ENCODE measurements at places on chromosomes 6 and 20.

DNA sequence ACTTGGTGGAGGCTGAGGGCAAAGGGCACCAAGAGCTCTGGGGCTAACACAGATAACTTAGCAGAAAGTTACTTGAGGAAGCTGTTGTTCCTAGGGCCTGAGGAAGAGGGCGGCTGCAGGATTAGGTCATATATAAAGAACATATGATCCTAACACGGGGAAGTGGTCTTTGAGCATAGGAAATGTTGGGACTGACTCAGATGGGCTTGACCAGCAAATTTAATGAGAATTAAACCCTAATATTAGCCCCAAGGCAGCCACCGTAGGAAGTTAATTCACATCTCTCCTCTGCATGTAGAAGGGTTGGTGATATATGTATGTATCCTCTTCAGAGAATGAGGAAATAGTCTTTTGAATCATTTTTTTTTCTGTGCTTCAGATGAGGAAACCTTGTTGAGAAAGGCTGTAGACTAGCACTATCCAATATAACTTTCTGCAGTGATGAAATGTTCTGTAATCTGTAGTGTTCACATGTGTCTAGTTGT, 9.2 kb upstream of the ZBTB9 start:
- DNase-seq, result no peak

DNA sequence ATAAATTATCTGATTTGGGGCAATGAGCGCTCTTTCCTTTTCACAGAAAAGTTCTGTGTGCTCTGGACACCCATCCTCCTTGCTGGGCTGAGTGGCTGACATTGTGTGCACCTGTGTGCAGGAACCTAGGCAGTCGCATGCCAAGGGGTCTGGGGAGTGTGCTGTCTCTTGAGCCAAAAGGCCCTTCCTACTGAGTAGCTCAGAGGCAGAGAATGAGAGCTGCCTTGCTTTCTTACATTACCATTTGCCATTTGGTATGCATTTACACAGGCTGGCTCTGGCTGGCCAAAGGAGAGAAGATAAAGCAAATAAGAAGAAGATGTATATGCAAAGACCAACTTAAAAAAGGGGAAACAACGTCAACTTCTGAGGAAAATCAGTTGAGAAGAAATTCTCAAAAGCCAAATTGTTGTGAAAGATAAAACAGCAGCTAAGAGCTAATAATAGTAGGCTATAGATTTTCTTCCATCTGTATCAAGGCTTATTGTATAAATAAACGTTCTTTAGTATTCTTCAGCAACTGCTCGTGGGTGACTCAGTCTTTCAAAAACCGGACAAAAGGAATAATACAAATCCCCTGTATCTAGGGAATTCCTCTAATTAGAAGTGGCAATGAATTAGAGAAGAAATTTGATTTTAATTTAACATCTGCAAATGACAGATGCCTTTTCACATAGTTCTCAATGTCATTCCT, 121.9 kb downstream of the INSM1 start:
- DNase-seq, result no peak

GRCh38 chr20:16243470-16243869, 329.8 kb downstream of the KIF16B start:
- no peak for DNase-seq

GRCh38 chr6:89887452-89888137, 6.7 kb upstream of the GJA10 start:
- no peak for DNase-seq

DNA sequence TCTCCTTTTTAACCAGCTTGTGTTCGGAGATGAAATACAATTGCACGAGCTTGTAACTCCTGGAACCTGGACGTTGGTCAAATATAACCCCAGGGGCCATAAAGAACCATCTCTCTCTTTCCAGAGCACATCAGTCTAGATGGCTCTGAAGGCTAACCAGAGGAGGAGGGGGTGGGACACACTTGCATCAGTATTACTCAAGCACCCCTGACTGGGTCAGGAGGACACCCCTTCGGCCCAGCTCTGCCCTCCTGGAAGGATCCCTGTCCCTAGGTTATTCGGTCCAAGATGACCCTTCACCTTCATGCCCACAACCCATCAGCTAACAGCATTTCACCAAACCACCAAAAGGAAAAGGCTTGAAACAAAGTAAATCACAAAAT, 67.1 kb downstream of the FYN start:
- DNase-seq, result no peak

DNA sequence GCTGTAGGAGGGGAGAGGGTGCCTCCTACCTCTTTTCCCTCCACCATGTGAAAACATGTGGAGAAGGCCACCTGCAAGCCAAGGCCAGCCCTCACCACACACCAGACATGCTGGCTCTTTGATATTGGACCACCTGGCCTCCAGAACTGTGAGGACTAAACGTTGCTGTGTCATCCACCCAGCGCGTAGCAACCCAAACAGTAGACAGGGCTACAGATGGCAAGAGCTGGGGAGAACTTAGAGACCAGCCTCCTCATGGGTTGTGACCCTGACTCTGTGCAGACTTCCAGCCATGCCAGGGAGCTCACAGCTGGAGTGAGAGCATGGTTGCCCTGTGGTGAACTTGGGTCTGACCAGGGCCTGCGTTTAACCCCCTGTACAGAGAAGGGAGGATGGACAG, 195.9 kb upstream of the CST7 start:
- DNase-seq, result no peak

DNA sequence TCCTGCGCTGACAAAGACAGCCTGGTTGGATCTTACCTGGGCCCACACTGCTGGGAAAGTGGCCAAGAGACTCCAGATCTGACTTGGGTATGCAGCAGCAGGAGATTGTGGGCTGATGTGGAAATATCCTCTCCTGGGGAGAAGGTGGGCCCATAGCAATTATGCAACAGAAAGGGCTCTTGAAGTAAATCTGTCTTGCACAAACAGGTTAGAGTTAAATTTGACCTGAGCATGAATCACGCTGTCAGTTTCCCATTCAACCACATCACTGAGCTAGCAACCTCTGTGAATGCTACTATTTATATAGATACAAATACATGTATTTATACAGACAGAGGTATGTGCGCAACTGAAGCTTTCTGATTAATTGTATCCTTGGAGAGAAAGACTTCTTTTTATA, 28.3 kb upstream of the PDYN start:
- no peak for DNase-seq

GRCh38 chr6:144294016-144294415, 8.9 kb downstream of the UTRN start:
- DNase-seq, result no peak

DNA sequence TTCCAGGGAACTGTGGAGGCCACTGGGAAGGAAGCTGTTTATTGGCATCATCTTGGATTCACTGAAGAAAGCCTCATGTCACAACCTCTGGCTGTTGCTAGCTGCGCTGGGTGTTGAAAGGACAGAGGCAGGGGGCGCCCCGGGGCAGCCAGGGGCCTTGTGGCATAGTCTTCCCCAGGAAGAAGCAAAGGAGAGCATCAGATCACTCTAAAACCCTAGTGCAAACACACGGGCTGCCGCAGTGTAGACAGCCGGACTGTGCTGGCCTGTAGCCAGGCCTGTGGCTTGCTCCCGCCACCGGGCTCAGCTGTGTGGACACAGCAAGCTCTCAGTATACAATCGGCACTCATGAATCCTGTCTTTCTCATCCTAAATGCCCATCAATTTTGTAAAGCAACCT, 23.8 kb upstream of the SMOC2 start:
- no peak for DNase-seq

GRCh38 chr6:52499681-52500236, 77.1 kb downstream of the TRAM2 start:
- no peak for DNase-seq

DNA sequence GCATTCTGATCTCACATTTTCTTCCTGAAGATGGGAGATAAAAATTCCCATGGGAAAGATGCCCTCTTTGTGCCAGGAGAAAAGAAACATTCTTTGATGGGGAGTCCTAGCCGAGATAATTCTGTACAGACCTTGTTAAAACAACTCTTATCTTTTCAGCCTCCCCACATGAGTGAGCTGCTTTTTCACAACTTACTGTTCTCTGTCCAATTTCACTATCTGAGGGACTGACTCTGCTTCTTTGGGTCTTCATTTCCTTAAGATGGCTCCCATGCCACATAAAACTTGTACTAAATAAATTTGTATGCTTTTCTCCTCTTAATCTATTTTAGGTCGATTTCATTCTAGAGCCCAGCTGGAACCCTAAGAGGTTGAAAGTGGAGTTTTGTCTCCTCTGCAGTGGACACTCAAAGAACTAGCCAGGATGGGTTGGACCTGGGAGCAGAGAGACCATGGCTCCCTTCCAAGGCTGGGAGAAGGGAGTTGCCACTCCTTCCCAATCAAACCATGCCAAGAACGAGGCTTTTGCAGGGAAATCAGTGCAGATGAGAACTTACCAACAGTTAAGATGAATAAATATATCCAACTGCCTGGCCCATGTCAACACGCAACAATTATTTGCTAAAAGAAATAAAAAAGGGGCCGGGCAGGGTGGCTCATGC, 285.8 kb upstream of the SULF2 start:
- DNase-seq, result no peak

GRCh38 chr6:11363881-11364576, 131.6 kb upstream of the NEDD9 start:
- DNase-seq, result no peak

DNA sequence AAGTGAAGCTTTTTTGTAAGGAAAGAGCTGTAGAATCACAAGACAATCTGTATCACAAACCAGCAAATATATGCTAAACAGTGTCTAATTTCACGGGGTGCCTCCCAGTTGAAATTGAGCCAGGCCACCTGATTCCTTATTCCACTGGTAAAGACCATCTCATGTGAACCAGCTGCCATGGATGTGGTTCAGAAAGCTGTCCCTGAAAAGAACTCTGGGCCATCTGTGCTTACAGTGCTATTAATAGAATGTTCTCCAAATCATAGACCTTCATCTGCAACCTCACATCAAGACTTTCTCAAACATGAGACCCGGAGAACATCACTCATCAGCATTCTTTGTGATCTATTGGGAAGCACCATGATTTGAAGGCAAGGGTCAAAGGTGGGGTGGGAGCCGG, 89.7 kb downstream of the FBXO5 start:
- no peak for DNase-seq

DNA sequence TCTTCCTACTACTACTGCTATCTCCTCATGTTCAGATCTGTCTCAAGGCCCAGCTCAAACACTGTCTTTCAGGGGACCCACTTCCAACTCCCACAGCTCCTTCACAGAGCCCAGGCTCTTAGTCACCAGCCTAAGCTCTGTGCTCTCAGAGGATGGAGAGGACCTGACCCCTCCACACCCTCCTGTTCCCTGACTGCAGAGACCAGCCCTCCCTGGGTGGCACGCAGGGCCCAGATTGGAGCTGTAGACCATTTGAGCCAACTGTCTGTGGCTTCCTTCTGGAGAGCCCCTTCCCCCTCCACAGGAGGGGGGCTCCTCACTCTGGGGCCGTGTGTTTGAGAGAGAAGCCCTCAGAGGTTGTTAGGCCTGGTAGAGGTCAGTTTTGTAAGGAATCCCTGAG, 9.8 kb downstream of the SNPH start:
- no peak for DNase-seq

DNA sequence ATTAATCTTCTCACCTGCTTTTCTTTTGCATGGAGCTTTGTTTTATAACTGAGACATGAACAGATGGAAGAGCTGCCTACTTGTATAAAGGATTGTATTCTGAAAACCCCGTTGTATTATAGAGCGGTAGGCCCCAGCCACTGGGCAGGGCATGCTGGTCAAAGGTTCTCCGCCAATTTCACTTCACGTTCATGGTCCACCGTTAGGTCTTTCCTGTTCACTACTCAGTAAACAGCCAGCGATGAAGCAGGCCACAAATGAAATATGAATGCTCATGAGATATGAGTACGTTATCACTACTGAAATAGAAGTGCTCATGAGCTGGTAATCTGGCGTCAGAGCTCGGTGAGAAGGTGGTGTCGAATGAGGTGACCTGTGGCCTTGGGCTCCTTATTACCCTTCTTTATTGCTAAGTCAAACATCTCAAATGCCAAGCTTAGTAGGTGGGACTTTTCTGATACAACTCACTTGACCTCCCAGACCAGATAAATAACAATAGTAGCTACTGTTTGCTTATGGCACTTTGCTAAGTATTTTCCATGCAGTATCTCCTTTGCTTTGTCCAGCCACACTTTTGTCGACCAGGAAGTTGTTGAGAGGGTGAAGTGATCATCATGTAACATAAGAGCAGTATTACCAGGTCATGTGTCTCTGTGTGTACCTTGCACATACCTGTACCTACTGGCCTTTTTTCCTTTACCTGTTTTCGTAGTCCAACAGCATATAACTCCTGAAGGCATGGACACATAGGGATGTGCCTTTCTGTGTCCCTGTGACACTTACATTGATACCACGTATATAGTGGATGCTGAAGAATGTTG, 16.7 kb downstream of the EDN3 start:
- no peak for DNase-seq

DNA sequence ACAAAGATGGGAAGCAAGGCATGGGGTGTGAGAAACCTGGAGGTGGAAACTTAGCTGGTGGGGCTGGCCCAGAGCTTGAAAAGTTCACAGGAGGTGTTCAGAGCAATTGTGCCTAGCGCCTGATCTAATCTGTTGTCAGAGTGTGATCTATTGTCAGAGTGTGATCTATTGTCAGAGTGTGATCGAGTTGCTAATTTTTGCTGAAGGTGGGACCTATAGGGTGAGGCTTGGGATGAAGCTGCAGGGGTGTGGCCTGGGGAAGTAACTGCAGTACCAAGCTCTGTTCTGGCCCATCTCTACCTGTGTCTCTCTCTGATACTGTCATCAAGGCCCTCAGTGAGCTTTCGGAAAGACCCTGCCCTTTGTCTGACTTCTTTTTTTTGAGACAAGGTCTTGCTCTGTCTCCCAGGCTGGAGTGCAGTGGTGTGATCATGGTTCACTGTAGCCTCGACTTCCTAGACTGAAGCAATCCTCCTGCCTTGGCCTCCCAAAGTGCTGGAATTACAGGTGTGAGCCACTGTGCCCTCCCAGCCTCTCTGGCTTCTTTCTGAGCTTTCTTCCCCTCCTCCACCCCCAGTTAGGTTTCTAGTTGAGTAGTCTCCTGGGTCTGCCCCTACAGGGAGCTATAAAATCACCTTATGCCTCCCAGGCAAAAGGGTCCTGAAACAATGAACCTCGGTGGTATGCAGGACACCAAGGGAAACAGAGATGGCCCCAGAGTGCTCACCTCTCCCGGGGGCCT, 150.8 kb upstream of the RNF24 start:
- DNase-seq, result no peak

GRCh38 chr6:150028799-150029198, 3.5 kb upstream of the RAET1L start:
- DNase-seq, result no peak

DNA sequence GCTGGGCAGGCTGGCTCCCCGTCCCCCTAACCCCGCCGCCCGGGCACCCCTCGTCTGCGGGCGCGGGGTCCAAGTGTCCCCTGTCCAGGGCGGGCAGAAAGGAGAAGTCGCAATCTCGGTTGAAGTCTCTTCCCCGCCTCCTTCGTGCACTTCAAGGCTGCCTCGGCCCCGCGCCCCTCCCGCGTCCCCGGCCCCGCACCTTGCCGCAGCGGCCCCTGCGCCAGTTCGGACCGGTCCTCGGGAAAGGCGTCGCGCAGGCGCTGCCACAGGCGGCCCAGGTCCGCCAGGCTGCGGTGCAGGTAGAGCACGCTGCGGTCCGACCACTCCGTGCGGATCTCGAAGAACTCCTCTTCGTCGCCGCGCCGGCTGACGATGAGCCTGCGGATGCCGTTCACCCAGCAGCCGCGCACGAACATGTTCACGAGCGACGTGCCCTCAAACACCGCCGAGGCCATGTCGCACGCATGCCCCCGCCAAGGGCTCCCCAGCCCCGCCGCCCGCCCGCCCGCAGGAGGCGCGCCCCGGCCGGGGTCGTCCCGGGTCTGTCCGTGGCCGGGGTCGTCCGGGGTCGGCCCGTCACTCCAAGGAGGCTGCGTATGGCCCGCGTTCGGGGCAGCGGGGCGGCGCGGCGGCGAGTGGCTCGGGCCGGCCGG, at the start of gene PXDC1:
TSS of gene PXDC1 (minus strand) at position 637 of the 653 bp plus-strand sequence. CDS start at position 455, 182 bp downstream.
- DNase-seq, result no peak

- no peak for DNase-seq
Measured at GRCh38 chr6:134318236-134318973, 493 bp upstream of the SGK1 start.

Data from ascending aorta (tissue), 2 donors.